ENCODE measurements at places on chromosomes 4 and X.

DNA sequence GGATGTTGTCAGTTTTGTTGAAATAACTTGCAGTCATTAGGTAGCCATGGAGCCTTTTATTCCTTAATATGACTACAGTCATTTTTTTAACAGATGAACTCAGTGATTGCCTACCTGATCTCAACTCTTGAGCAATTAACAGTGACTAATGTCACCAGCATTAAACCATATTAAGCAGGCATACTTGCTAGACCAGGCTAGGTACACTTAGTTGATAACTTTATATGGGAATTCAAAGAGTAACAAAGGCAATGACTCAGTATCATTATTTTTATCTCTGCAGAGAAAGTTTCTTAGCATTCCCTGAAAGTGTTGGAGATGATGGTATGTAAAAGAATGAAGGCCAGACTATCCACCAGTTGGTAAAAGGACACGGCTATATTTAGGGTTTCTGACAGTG is at the start of gene C4orf54:
C4orf54 (minus strand) TSS at position 31 of the 400 bp plus-strand sequence. CDS start 3,180 bp downstream, outside the sequence.
- DNase-seq: no peak

DNA sequence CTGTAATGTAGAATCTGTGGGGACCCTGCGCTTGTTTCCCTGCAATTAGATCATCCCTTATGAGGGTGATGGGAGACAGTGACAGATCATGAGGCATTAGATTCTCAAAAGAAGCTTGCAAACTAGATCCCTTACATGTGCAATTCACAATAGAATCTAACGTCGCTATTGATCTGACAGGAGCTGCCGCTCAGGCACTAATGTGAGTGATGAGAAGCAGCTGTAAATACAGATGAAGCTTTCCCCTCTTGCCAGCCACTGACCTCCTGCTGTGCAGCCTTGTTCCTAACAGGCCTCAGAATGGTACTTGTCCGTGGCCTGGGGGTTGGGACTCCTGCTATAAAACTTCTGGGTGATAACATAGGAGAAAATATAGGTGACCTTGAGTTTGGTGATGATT is 1076.8 kb downstream of the PDHA2 start:
- no peak for DNase-seq

GRCh38 chr4:56505269-56506130 is at the start of gene ARL9:
TSS of gene ARL9 (plus strand) at chr4:56505791. CDS start at chr4:56505863, 72 bp downstream.
- peak; percentile 68 for DNase-seq

GRCh38 chr4:10053635-10054453 is 32.5 kb upstream of the SLC2A9 start:
- no peak for DNase-seq

DNA sequence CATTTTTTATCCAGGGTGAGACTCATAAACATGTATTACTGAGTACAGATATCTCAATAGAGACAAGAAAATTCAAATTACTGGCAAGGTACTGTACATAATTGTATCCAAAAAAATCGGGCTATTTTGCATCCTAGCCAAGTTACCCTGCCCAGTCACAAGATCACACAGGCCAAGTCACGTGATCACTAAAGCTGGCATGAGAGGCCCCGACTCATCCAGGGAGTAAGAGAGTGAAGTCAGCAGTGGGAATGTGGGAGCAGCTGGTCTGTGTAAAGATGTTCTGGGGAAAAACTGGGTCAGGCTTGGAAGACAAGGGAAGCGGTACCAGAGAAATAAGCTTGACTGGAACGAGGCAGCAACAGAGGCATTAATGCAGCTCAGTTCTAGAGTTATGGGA is 119.3 kb upstream of the STS start:
- no peak for DNase-seq

DNA sequence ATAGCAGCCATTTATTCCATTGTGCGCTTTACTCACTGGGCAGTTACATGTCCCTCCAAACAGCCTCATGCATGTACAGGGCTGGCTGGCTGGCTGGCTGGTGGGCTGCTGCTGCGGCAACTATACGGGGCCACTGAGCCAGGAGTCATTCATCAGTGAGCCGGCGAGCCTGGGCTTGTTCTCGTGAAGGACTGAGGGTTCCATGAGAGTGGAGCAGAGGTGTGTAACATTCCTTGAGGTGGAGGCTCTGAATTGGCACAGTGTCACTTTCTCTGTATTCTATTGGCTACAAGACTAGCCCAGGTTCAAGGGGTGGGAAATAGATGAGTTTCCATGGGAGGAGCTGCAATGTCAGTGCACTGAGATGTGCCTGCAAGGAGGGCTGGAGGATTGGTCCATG is 89.1 kb downstream of the ARHGAP10 start:
- DNase-seq: no peak

- DNase-seq: no peak
Measured at GRCh38 chrX:17547658-17548057, 172.7 kb downstream of the NHS start.

DNA sequence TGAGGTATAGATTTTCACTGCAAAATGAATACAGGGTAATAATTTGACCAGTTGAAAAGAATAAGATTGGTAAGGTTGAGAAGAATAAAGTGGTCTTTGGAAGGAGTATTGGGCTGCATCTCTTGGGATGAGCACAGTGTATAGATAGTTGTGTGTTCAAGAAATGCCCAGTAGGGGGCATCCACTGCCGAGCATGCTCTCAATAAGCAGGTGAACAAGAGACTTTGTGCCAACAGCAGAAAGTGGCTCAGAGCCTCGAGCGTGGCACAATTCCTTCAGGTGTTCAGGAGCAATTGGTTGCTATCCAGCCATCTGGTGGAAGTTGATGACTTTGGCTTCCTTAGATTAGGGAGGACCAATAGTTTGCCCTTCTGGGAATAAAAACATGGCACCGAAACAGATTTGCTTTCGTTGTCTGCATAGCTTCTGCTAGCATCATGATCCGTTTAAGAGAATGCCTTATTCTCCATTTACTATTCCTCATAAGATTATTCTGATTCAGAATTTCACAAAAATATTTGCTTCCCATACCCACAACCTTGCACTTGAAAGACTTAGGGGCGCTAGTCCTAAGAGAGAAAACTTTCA is 258.1 kb upstream of the NEIL3 start:
- peak; percentile 37 for DNase-seq

DNA sequence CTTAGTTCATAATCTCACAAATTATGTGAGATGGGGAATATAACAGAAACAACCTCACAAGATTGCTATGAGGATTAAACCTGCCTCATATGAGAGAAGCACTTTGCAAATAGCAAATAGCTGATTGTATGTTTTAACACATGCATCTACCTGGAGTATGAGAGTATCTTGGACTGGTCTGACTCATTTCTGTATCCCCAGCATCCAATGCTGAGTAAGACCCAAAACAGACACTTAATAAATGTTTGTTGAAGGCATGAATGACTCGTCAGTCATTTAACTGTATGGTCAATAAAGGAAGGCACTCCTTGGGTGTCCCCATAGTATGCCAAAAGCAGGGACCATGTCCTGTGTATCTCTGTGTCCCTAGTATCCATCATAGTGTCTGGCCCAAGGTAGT is 350.9 kb upstream of the F9 start:
- no peak for DNase-seq

GRCh38 chr4:36133086-36133485 is 111.2 kb downstream of the ARAP2 start:
- no peak for DNase-seq

GRCh38 chr4:141387299-141387698 is 166.6 kb downstream of the ZNF330 start:
- no peak for DNase-seq
